Cortex of kidney (tissue), 1 donor: ENCODE measurements at places on chromosomes 11 and 22.

DNA sequence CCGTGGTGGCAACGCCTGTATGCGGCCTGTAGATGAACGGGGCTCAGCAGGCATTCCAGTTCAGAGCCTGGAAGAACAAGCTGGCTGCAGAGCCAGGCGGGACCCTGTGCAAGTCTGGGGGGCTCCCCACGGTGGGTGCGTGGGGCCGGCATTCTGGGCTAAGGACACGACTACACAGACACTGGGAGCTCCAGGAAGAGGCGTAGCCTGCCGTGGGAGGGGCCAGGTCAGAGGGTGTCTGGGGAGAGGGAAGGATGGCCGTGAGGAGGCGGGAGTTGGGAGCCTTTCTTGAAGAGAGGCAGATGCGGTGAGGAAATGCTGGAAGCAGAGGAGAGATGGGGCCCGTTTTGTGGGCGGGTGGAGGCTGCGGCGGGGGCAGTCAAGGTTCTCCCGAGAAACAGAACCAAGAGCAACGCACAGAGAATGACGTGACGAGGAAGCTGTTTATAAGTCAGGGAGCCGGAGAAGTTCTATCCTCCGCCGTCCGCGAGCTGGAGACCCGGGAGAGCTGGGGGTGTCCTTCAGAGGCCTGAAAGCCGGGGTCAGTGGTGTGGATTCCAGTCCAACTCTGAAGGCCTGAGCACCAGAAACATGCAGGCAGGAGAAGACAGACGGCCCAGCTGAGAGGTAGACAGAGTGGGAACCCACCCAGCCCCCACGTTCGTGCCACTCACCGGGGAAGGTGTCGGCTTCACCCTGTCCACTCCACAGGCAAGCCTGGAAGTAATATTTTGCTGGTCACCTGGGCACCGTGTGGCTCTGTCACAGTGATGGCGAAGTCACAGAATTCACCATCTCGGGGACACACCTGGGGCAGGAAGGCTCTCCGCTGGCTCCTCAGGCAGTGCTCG, 529.6 kb downstream of the BRD1 start:
- DNase-seq = no peak

GRCh38 chr11:125489166-125489565, 6.9 kb downstream of the FEZ1 start:
- DNase-seq = no peak

DNA sequence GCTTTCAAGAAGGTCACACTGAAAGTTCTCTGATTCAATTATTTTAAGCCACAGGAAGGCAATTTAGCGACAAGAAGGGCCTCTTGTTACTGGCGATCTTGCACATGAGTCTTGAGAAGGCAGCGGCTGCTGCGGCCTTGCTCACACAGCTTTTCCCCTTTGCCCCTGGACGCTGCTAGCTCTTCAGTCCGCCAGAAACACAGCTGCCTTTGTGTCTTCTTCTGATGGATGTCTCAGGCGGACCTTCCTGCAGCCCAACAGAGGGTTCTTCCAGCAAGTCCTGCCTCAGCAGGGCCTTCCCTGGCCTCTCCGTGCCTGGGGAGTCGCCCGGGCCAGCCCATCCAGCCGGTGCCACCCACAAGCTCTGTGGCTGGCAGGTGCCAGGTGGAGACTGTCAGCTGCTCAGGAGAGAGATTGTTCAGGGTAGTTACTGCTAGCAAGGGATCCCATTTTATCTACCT, 59.4 kb downstream of the PKNOX2 start:
- no peak for DNase-seq

GRCh38 chr11:45210846-45211245, 64.4 kb downstream of the PRDM11 start:
- no peak for DNase-seq

- no peak for DNase-seq
Observed at GRCh38 chr11:71244116-71244810, 8.1 kb downstream of the SHANK2 start.

- DNase-seq = no peak
Observed at GRCh38 chr11:5507177-5507932, 2.4 kb downstream of the UBQLN3 start.

- DNase-seq = no peak
Observed at GRCh38 chr11:134261626-134262488, 8.5 kb downstream of the ACAD8 start.

DNA sequence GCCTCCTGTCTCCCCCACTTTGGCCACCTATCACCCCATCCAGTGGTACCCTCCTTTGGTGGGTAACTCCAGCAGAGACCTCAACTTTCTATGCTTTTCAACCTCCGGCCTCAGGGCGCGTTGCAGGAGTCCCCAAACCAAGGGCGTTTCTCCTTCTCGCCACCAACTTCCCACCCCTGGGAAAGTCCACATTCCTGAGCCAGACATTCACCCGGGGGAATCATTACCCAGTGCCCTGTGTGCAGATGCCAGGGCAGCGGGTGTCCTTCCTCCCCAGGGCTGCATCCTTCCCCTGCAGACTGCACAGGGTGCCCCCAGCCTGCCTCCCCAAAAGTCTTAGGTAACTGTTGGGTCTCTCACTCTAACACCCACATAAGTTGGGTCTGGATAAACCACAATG, 26.4 kb downstream of the MYEOV start:
- no peak for DNase-seq

GRCh38 chr11:117425679-117426296, 98.1 kb downstream of the CEP164 start:
- DNase-seq = no peak

- DNase-seq = no peak
Observed at GRCh38 chr11:67282155-67282875, 6.8 kb upstream of the ANKRD13D start.

GRCh38 chr11:2269601-2270321, 627 bp downstream of the ASCL2 start:
- DNase-seq = no peak

- no peak for DNase-seq
Observed at GRCh38 chr11:20089796-20090653, 70.2 kb downstream of the DBX1 start.

- no peak for DNase-seq
Observed at GRCh38 chr22:32048069-32048468, 5.0 kb downstream of the SLC5A1 start.

DNA sequence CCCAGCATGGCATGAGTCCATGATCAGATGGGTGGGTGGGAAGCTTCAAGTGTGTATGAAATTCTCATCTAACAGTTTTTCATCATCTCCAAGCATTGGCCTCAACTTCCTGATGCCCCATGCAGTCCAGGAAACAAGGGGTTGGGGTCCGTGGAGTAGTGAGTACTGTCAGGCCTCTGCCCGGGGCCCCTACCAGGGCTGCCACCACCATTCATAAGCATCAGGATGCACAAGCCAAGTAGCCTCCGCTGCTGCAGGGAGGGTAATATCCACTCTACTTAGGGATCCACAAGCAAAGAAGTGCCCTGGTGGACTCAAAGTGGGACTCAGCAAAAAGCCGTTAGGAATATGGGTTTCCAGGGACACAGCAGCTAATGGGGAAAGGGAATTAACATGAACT, 49.3 kb downstream of the KCNC1 start:
- no peak for DNase-seq

DNA sequence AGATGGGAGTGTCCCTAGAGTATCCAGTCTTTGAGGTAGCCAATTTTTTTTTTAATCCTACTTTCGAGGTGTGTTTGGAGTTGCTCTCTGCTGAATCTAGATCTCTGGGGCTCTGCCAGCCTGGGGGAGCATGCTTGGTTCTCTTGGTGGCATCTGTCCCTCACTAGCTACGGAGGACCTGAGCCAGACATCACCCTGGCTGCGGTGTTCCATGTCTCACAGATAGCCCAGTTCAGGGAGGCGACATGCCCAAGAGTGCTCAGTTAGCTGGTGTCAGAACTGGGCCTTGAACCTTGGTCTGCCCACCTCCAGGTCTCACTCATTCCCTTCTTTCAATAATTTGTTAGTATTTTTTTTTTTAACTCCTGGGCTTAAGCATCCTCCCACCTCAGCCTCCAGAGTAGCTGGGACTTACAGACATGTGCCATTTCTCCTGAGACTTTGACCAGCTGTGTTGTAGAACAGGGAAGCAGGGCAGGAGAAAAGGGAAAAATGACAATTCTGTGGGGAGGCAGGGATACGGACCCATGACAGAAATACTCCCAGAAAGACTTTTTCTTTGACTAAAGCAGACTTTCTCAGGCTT, 621 bp downstream of the HMOX1 start:
- no peak for DNase-seq

DNA sequence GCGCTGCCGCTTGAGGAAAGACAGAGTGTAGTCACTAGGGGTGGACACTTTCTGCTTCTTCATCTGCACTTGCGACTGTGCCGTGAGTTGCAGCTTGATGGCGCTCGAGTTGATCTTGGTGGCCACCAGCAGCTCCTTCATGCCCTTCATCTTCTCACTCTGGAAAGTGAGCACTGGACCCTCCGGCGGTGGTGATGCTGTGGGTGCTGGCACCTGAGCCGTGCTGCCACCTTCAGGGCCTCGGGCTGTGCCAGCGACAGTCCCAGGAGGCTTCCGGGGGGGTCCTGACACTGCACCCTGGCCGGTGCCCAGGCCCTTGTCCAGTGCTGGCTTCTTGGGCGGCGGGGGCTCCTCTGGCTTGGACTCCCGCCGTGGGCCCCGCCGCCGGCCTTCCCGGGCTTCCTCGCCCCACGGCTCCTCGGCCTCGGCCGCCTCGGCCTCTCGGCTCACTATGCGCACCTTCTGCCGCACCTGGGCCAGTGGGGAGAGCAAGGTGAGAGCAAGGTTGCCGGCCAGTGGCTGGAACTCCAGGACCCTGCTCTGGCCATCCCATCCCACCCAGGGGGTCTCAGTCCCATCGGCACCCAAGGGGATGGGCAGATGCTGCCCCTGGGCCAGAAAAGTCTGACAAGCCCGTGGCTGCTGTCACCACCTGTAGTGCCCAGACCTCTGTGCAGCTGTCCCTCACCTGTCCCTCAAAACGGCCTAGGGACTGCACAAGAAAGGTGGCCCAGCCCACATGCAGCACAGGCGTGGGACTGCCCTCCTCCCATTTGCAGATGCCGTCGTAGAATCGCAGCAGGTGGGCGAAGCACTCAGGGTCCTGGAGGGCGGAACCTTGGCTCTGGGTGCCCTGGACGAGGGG, 1.6 kb upstream of the MAP4K2 start:
- no peak for DNase-seq

DNA sequence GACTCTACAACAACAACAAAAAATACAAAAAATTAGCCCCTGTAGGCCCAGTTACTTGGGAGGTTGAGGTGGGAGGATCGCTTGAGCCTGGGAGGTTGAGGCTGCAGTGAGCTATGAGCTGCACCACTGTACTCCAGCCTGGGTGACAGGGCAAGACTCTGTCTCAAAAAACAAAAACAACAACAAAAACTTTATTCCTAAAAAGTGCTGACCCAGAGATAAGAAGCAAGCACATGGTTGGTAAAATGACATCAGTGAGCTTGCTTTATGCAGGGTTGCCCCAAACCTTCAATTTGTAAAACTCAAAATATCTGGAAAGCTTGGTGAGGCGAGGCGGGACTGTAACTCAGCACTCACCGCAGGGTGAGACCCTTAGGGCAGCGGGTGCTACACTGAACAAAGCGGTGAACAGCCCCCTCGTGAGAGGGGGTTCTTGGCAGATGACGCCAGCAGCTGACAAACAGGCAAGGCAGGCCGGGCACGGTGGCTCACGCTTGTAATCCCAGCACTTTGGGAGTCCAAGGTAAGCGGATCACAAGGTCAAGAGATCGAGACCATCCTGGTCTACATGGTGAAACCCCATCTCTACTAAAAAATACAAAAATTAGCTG, 3.5 kb upstream of the TCIRG1 start:
- DNase-seq = no peak

GRCh38 chr11:115162919-115163318, 341.3 kb downstream of the CADM1 start:
- DNase-seq = no peak

DNA sequence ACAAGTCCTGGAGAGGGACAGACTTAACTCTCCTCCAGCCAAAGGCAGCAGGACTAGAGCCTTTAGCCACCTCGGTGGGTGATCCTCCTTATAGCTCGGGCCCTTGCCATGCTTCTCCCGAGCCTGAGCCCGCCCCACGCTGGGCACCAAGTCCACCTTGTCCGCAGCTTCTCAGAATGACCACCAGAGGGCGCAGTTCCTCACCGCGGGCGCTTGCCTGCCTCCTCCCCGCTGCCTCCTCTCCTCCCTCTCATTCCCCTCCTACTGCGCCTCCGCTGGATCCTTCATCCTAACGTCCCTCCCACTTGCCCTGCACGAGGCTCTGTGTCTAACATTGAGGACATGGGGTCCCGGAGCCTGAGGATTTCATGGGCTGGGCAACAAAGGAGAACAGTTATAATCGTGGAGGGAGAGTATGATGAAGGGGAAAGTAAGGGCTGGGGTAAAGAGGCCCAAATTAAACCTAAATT, 11.3 kb upstream of the MOGAT2 start:
- DNase-seq = no peak

GRCh38 chr11:46039990-46040389, 81.3 kb downstream of the PHF21A start:
- no peak for DNase-seq

DNA sequence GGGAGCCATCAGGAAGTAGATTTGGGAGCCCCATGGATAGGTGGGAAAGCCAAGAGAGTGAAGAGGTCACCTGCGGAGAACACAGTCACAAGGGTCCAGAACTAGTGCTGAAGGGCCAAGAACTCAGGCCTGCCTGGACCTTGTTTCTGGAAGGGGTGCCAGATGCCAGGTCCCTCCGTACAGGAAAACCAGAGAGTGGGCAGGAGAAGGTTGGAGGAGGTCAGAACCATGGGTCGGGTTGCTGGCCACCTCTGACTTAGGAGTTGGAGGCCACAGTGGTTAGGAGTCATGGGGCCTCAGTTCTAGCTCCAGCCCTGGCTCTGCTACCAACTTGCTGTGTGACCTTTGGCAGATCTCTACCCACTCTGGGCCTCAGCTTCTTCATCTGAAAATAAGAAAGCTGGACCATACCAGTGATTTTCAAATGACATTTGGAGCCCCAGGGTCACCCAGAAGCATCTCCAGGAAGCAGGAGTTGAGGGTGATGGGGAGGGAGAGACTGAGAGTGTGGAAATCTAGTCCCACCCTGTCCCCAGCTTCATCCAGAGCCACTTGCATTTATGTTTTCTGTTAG, 20.8 kb upstream of the TUB start:
- no peak for DNase-seq

- DNase-seq = no peak
Observed at GRCh38 chr11:44709966-44710365, 16.8 kb upstream of the TSPAN18 start.
